ENCODE measurements at places on chromosomes 11 and 22.
A peak's percentile ranks its signal among the peaks of the same experiment; 100 is the strongest.

DNA sequence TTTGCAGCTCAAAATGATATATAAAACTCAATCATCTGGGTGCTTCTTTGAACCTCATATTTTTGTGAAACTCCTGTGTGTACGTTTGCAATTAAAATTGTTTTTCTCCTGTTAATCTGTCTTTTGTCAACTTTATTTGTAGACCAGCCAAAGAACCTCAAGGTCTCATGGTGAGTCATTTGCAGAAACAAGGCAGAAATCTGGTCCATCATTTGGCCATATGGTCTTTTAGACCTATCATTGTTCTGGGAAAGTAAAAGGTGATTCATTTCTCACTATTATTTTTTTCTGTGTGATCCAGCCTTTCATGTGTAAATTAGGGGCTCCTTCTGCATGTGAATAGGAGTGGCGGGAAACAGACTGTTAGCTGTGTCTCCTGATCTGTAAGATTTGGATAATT is 399.1 kb upstream of the DDI1 start:
- no peak for DNase-seq

GRCh38 chr11:95231881-95232605 is 1.0 kb upstream of the SESN3 start:
- peak; percentile 89 for DNase-seq

DNA sequence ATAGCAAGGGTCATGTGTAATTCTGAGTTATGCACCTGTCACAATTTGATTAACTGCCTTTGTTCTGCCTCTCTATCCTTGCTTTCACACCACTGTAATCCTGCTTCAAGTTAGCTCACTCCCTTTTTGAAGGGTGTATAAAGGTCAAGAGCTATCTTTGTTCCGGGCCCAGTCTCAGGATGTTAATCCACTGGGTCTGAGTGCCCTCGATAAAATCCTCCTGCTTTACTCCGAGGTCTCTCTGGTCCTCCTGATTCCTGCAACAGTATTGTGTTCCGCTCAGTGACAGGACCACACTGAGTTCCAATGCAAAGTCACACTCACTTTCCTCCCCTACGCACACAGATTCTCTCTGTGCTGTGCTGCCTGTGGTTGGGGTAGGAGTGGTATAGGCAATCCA is 186.5 kb downstream of the DYNC2H1 start:
- DNase-seq: no peak

DNA sequence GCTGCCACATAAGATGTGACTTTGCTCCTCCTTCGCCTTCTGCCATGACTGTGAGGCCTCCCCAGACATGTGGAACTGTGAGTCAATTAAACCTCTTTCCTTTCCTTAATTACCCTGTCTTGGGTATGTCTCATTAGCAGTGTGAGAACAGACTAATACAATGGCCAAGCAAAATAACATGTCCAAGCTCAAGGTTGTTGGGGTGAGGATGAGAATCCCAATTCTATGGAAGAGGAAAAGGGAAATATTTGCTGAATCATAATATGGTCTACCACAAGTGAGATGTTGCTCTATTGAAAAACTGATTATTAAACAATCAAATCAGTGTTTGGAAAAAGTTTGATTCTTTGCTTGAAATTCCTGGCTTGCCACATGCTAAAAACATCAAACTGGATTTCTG is 48.7 kb upstream of the LRRC4C start:
- no peak for DNase-seq

DNA sequence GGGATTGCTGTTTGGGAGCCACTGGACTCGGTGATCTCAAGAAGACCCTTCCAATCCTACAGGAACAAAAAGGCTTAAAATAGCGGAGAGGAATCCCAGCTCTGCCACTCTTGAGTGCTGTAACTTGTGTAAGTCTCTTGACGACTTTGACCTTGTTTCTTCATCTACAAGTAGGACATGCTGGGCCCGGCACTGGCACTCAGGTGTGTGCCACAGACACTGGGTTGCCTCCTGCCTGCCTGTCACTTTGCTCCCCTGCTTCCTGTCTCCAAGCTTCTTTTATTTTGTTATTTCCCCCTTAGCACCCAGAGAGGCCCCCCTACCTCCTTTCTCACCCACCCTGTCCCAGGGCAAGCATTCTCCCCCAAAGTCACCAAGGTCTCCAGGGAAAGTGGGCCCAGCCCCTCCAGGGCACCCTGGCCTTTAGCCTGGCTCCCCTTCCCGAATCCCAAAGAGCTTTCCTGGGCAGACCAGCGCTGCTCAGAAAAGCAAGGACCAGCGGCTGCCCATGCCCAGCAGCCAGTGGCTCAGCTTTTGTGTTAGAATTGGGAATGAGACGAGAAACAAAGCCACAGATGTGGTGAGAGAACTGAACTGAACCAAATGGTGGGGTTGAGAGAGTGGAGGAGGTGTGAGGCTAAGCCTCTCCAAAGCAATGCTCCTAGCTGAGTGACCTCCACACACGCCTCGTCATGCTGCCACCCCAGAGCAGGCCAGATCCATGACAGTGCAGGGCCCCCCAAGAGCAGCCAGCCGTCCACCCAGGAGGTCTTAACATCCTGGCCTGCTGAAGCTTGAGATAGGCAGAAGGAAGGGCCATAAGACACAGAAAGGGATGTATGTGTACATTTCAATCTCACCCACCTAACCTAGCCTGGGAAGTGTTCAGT is 4.5 kb downstream of the TRIM29 start:
- peak; percentile 34 for DNase-seq

DNA sequence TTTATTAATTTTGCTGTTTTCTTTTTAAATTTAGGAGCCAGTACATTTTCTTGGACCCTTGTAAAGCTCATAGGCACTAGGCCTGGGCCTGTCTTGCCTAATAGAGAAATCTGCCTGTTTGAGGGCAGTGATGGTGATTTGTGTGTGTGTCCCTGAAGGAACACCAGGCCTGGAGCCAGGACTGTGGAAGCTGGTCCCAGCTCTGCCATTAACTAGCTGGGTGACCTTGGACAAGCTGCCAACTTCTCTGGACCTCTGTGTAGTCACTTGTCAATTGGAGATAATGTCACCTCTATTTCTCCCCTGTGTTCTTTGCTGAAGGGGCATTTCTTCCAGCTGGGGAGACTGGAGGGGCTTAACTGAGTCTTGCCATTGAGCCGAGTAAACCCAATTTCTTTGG is 16.0 kb upstream of the FTH1 start:
- no peak for DNase-seq

- DNase-seq: no peak
These were observed 34.1 kb upstream of the SMCO4 start for GRCh38 chr11:93577286-93577685.

- no peak for DNase-seq
These were observed 24.4 kb downstream of the OR8B12 start for GRCh38 chr11:124518989-124519451.

DNA sequence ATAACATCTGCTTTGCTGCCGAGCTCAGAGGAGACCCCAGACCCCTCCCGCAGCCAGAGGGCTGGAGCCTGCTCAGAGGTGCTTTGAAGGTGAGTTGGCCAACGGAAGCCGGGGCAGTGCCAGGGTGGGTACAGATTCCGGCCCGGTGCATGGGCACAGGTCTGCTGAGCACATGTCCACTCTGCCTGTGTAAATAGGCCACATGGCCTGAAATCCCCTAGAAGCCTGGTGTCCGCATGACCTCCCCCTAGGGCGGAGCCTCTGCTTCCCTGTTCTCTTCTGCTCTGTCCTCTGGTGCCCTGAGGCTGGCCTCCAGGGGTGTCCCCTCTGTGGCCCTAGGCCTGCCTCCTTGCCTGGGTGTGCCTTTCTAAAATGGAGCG is 19.6 kb upstream of the TXNRD2 start:
- peak; percentile 35 for DNase-seq

- no peak for DNase-seq
These were observed 4.6 kb upstream of the CST6 start for GRCh38 chr11:66007201-66007634.

- peak; percentile 7 for DNase-seq
These were observed 2.8 kb downstream of the MALAT1 start for GRCh38 chr11:65501472-65502273.

Measured in mucosa of descending colon (tissue), 3 donors.